ENCODE measurements at places on chromosomes 2 and 18.

DNA sequence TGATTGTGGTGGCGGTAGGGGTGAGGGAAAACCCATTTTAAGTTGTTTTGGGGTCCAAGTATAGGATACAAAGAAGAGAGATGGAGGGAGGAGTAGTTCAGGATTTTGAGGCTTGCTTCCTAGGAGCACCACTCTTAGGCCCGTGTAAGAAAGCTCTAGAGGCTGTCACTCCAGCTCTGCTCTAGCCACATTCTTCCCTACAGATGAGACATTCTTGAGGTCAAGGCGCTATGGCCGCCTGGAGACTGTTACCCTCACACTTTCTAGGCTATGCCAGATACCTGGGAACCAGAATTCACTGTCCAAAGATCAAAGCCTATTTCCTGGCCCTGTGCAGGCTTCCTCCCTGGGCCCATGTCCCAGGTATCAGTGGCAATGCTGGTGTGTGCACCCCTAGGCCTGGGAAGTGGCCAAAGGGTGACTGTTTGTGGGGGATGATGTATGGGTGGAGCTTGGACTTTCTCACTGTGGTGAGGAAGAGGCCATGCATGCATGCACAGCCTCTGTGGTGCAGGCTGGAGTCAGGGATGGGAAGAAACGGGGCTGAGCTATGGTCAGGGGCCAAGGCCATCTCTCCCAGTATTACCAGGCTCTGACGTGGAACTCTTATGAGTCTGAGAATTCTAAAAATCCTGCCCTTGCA, 7.0 kb upstream of the TTL start:
- DNase-seq: no peak

DNA sequence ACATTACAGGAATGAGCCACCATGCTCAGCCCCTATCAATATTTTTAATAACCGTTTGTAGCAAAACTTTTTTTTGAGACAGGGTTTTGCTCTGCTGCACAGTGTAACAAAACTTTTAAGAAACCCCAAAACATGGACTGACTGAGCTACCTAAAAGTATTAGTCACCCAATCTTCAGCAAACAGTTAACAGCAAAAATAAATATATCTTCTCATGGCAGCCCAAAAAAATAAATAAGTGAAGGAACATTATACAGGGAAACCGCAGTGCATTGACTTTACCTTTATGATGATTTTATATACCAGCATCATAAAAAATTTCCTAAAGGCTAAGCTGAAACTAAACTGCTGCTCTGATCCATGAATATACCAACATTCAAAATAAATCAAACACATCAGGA, 424.6 kb downstream of the METTL4 start:
- DNase-seq: no peak

- DNase-seq: no peak
Measured at GRCh38 chr18:26458526-26459232, 89.7 kb downstream of the KCTD1 start.

GRCh38 chr18:44844486-44844885, 163.8 kb downstream of the SETBP1 start:
- DNase-seq: no peak

DNA sequence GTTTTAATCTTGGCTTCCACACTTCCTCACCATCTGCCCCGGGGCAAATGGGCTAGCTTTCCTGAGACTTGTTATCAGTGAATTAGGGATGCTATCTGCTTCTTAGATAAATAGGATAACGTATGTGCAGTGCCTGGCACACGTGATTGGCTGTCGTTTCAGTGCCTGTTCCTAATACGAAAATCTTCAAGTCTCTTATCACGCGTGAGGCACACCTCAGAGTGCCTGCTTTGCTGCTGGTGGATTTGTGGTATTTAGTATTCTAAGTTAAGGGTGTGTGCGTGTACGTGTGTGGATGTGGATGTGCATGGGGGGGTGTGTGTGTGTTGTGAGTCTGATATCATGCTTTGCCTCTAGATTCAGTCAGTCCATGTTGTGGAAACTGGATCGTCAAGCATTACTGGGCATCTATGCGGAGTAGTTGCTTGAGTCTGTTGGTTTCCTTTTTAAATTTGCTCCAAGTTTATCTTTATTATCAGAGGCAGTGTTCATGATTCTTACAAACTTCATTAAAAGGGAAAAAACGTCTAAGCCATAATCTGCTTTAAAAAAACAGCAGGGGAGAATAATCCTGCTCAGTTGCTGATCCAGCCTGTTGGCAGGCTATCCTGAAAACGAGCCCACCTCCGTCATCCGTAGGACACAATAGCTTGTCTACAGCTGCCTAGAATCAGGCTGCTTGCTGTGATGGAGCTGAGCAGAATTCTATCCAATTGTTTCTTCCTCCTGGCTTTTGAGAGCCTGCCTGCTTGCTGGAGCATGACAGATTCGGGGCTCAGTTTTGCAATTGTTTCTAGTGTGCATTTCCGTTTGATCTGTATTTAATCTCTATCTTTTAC, 6.6 kb downstream of the SH3RF3 start:
- no peak for DNase-seq
